ENCODE measurements at places on chromosomes 12 and 14.

DNA sequence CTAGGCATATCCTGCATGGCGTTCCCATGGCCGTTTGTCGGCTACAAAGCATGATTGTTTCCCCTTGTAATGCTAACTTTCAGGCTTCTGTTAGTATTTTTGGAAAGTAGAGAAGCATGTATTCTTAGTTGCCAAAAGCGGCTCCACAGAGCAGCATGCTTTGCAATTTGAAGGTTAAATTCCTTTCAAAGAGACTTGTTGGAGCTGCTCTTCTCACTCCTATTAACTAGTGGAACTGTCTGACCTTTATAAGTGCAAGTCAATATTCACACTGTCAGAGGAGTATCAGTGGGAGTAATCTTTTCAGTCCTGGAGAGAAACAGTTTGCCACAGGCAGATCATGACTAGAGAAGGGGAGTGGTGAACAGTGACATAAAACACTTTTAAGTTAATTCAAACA is 656.1 kb upstream of the NOVA1 start:
- DNase-seq: no peak

- no peak for DNase-seq
These were observed 1861.7 kb upstream of the SEL1L start for GRCh38 chr14:83395321-83395720.

DNA sequence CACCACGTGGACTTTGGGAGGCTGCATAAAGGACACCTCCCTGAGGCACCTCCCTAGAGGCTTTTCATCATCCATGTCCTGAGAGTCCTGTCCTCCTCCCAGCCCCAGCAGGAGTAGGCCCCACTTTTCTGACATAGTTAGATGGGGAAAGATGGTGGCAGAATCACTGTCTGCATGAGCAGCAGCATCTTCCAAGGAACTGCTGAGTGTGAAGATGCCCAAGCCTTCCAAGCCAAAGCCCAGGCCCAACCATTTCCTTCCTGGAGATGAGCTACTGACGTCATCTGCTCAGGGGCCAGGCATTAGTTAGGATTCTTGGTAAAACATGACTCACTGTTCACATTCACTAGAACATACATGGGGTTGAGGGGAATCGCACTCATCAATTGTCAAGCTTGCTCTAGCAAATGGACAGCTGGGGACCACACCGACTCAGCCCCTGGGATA is 37.3 kb downstream of the VDR start:
- no peak for DNase-seq

DNA sequence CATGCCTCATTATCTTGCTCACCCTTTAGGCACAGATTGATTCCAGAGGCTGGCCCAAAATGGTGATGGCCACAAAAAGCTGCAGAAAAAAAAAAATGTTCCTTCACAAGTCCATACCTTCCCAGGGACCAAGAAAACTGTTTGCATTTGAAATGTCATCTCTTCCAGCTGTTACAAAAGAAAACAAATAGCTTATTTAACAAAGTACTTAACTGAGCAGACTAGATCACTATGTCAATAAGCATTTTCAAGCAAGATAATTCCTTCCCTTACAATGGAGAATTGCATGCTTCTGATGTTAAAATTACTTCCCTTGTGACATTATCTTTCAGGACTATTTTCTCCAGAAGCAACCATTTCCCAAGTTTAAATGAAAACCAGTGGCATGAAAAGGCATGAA is 377.9 kb upstream of the KITLG start:
- DNase-seq: no peak

GRCh38 chr14:78469947-78470346 is 299.8 kb downstream of the NRXN3 start:
- DNase-seq: no peak

- DNase-seq: no peak
These were observed 137.3 kb downstream of the WIF1 start for GRCh38 chr12:64983771-64984278.

- no peak for DNase-seq
These were observed 69.1 kb downstream of the ARL6IP4 start for GRCh38 chr12:123049398-123050240.

- DNase-seq: no peak
These were observed 255.2 kb downstream of the SYT1 start for GRCh38 chr12:79119796-79120195.

- no peak for DNase-seq
These were observed 54.7 kb downstream of the ASCL1 start for GRCh38 chr12:103011974-103012763.

- no peak for DNase-seq
These were observed 1.6 kb downstream of the TMEM179 start for GRCh38 chr14:104602933-104603325.

GRCh38 chr14:69937367-69938081 is 58.3 kb downstream of the SMOC1 start:
- DNase-seq: no peak

GRCh38 chr14:75515629-75515996 is 6.7 kb upstream of the BATF start:
- DNase-seq: no peak

GRCh38 chr14:105851716-105852377 is 325.5 kb downstream of the TMEM121 start:
- no peak for DNase-seq

DNA sequence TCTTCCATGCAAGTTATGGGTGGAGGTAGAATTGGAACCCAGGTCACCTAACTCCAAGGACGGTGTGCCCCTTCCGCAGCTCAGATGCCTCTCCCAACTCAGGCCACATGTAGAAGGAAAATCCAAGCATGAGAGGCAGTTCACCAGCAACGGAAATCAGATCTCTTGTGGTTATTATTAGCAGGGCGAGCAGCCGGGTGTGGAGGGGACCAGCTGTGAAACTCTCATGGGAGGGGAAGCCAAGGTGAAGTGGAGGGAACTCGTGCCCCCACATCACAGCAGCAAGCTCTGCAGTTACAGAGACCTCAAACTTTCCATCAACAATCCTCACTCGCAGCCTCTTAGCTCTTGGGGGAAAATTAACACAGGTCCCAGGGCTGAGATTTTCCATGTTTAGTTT is 79.7 kb downstream of the KSR2 start:
- DNase-seq: no peak

- DNase-seq: no peak
These were observed 16.9 kb downstream of the MEG3 start for GRCh38 chr14:100842799-100843198.

GRCh38 chr12:110744151-110744571 is 1.5 kb upstream of the PPP1CC start:
- no peak for DNase-seq

DNA sequence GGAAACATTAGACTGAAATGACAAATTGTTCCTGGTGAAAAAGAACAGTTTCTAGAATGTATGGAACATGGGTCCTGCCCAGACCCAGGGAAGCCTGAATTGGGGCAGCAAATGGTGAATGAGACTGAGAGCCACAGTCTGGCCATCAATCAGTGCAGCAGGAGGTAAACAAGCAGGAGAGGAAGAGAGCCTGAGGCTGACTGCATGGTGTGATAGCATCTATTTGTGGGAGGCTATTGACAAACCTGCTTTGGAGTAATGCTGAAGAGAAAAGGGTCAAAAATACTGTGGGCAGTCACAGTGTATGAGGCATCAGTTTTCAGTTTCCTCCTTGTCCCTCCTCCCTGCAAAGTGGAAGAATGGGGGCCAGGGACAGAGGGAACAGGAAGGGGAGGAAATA is 136.8 kb downstream of the ANKS1B start:
- DNase-seq: no peak

GRCh38 chr12:106147956-106148355 is 9.2 kb upstream of the NUAK1 start:
- no peak for DNase-seq

DNA sequence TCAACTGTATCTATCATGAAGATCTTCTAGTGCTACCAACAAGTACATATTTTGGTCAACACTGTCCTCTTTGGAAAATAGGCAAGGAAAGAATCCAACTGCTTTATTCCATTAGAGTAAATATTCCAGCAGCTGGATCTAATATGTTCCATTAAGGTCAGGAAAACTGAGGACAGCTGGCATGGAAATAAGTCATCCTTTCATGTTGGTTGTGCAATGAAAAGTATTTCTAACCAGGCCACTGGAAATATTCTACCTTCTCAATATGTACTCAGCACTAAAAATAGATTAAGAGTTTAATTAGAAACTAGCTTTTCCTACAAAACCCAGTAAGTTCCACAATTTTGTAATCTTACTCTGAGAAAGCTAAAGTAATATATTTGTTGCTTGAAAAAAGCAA is 19.6 kb downstream of the HIGD1C start:
- no peak for DNase-seq

DNA sequence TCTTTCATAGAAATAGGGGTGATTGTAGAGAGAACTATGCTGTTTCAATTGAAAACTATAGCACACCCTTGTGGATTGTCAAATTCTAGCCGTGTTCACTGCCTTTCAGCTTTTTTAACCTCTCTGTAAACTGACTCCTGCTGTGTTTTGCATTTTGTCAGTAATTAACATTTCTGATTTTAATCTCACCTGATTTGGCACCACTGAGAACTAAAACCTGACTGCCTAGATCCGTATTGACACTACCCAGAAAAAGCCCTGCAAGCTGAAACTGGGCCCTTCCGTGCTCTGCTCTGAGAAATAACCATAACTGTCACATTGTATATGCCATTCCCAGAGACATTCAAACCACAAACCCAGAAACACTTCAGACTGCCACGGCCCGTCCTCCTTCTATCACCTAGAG is 26.6 kb upstream of the ETV6 start:
- DNase-seq: no peak

DNA sequence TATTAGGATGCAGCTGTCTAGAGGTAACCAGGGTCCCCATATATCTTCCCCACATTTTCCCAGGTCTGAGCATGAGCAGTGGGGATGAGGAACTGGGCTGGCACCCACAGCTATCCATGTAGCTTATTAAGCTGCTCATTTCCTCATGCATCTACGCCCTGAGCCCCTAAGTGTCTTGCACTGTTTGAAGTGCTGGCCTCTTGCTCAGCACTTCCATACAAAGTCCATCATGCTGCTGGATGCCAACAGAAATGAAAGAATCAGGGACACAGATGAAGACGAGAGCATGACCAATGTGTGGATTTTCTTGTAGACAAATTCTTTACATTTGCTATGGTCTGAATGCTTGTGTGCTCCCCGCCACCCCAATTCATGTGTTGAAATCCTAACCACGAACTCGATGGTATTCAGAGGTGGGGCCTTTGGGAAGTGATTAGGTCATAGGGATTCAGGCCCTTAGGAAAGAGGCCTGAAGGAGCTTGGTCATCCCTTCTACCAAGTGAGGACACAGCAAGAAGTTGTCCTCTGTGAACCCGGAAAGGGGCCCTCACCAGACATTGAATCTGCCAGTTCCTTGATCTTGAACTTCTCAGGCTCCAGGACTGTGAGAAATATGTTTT is 54.5 kb downstream of the C12orf75 start:
- no peak for DNase-seq

DNA sequence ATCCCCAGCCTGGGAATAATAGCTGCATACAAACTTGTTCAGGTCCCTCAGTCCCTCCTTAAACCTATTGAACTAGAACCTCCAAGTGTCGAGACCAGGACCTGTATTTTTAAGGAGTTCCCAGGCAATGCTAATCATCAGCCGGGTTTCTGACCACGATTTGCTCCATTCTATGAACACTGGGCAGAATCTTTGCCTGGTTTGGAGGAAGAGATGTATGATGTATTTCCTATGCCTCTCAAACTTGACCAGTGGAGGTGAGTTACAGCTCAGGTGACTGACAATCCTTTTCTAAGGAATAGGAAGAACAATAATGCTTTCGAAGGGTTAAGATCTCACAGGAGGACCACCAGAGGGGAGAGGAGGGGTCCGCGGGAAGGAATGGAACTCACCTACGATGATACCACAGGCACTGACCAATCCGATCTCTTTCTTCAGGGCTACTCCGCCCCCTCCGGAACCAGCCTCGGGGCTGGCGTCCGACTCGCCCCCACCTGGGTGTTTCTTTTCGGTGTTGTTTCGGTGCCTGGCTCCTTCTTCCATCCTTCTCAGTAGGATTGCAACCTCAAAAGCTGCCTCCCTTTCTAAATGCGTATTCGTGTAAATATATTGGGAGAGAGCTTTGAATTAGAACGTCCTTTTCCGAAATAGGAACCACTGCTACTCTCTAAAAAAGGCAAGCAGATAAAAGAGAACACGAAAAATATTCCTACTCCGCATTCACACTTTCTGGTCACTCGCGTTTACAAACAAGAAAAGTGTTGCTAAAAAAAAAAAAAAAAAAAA is 895 bp downstream of the SLC7A8 start:
- DNase-seq: peak; percentile 29

DNA sequence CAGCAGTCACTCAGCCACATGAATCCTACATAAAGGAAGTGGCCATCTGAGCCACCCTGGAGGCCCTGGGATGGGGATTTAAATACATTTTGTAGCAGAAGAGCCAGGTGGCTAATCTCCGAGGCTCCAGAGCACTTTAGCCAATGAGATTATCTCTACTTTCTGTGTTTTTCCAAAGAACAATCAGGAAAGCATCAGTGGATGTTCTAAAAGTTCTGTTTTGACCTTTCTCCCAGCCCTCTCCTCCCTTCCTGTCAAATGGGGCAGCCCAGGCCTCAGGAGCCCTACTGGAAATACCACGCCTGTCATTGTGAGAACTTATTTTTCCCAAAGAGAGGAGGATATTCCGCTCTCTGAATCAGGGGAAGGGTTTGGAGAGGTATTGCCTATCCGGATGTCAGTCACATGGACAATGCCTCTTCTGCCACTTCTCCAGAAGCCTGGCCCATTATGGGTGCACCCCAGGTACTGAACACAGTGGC is 336.8 kb upstream of the FKBP4 start:
- no peak for DNase-seq

DNA sequence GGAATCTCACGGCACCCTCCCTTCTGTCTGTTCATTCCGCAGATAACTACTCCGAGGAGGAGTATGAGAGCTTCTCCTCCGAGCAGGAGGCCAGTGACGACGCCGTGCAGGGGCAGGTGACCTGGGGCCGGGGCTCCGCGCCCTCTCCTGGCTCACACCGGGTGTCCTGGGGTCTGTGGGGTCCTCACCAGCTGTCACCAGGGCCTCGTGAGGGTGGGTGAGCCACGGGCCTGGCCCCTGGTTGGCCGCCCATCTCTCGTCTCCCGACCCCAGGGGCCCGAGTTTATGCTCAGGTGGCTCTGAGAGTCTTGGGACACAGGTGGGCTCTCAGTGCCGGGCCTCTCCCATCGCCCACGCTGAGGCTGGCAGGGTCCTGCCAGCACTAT is 30.3 kb upstream of the TEX22 start:
- DNase-seq: no peak

DNA sequence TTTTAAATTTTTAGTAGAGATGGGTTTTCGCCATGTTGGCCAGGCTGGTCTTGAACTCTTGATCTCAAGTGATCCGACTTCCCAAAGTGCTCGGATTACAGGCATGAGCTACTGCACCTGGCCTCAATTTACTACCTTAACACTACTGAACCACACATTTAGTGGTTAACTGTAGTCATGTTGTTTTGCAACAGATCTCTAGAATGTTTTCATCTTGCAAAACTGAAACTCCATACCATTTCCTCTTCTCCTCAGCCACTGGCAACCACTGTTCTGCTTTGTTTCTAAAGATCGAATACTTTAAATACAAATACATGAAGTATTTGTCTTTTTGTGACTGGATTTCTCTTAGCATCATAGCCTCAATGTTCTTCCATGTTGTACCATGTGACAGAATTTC is 15.4 kb upstream of the SMCO2 start:
- DNase-seq: peak; percentile 93

GRCh38 chr12:778615-779014 is 26.2 kb downstream of the WNK1 start:
- DNase-seq: no peak

GRCh38 chr14:33908540-33909223 is 42.2 kb downstream of the EGLN3 start:
- no peak for DNase-seq

GRCh38 chr14:20956376-20956976 is 1.2 kb downstream of the RNASE2 start:
- DNase-seq: no peak

- no peak for DNase-seq
These were observed 147.2 kb downstream of the DACT1 start for GRCh38 chr14:58784931-58785330.
